Left hindlimb (tissue), 1 donor: ENCODE measurements at places on chromosomes 5 and 9.

- no peak for DNase-seq
These were observed 19.9 kb downstream of the RXRA start for GRCh38 chr9:134346151-134346550.

DNA sequence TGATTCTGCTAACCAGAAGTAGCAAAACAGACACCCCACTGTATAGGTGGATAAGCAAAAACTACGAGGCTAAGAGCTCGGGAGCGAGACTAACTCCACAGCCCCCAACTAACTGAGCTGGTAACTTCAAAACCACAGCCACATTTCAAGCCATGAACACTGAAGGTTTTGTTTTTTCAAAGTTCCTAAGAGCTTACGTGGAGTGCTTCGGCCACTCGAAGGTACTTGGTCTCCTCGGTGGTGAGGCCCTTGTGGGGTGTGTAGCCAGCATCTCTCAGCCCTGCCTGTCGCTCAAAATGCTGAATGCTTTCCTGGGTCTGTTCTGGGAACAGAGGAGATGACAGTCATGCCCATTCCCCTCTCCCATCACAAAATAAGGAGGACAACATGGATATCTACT is 11.1 kb downstream of the KIAA1191 start:
- no peak for DNase-seq

GRCh38 chr9:76269789-76270188 is 124.4 kb downstream of the RFK start:
- no peak for DNase-seq

DNA sequence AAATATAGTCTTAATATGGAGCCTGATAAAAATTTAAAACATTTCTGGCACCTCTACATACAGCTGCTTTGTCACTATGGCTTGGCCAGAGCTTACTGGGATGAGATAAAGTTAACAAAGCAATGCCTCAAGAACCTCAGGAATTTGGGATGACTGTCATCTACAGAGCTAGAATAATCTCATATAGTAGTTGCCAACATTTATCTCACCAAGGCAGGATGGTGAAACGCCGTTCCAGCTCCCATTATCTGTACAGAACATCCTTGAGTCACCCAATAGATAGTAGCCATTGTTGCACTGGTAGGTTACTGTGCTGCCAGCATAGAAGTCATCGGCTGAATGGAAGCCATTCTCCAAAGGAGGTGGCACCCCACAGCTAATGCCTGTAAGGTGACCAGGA is 94.6 kb upstream of the TXNDC8 start:
- DNase-seq: no peak

GRCh38 chr9:120308495-120308894 is 271.5 kb downstream of the CDK5RAP2 start:
- DNase-seq: no peak

GRCh38 chr5:107291866-107292265 is 378.9 kb downstream of the EFNA5 start:
- no peak for DNase-seq
